Ascending aorta (tissue), 2 donors: ENCODE measurements at places on chromosomes 7 and 10.
A peak's percentile ranks its signal among the peaks of the same experiment; 100 is the strongest.

DNA sequence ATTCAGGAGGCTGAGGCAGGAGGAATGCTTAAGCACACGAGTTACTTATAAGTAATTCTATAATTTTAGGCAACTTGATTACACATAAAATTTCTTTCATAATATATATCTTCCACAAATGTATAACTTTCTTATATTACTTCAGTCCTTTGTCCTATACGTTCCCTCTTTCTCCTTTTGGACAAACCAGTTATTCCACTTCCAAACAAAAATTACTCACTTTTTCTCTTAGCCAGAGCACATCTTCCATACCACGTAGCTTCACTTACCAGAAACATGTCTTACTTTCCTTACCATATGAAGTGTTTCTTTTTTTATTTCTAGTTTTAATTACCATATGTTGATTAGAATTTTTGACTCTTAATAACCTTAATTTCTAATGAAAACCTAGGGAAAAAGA is 64.6 kb downstream of the ARL5B start:
- DNase-seq, result no peak

DNA sequence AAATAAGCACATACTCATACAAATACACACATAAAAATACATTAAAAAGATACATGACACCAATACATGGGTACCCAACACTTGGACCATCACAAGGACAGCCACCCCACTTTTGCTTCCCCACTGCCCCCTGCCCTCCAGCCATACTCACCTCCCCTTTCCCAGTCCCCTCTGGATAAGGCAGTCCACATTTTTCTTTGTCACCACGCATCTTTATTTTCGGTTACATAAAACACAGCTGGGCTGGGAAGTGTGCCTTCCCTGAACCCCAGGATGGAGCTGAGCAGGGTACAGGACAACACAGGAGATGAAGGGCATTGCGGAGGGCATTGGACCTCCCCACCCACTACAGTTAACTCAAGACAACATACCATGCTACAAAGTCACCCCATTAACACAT is 1.1 kb upstream of the HOXA3 start:
- peak; percentile 45 for DNase-seq

- no peak for DNase-seq
These were observed 32.1 kb downstream of the EMX2 start for GRCh38 chr10:117574498-117575146.

- DNase-seq, result no peak
These were observed 5.1 kb upstream of the GPR22 start for GRCh38 chr7:107464666-107465226.

DNA sequence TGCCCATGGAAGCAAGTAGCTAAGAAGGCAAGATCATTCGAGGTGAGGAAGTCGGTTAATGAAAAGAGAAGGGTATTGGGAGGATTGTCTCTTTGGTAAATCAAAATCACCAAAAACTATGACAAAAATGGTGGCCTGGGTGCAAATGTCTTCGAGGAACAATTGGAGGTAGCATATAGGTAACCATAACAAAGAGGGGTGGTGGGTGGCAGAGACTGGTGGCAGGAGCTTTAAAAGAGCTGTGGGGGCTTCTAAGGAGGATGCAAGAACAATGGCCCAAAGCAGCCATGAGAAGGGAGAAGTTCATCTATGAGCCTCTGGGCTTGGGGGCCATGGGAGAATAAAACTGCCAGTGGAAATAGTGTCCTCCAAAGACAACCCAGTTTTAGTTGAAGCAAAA is 172.2 kb upstream of the PDE1C start:
- DNase-seq, result no peak
